ENCODE measurements at places on chromosomes 2 and 18.
A peak's percentile ranks its signal among the peaks of the same experiment; 100 is the strongest.

DNA sequence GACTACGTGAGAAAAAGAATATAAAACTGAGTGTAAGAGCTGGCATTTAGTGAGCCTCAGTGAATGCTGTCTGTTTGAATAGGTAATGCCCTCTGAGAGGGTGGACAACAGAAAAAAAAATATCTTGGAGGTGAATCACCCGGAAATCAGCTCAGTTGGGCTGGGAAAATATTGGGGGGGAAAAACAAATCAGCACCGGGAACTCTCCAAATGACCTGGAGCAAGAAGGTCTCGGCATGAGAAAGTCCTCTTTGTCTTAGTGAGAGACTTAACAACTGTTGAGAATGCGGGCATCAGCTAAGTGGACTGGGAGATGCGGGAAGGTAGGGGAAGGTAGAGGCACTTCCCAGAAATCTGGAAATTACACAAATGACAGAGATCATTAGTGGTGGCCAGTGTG is 109.4 kb upstream of the POU3F3 start:
- peaks cover 16% of the 10 kb centered on the region for H3K27me3 ChIP-seq
- H3K4me1 ChIP-seq: no peaks in the 10 kb centered on the region
- no peaks in the 10 kb centered on the region for H3K36me3 ChIP-seq
- H3K27ac ChIP-seq: no peak overlapping the region

DNA sequence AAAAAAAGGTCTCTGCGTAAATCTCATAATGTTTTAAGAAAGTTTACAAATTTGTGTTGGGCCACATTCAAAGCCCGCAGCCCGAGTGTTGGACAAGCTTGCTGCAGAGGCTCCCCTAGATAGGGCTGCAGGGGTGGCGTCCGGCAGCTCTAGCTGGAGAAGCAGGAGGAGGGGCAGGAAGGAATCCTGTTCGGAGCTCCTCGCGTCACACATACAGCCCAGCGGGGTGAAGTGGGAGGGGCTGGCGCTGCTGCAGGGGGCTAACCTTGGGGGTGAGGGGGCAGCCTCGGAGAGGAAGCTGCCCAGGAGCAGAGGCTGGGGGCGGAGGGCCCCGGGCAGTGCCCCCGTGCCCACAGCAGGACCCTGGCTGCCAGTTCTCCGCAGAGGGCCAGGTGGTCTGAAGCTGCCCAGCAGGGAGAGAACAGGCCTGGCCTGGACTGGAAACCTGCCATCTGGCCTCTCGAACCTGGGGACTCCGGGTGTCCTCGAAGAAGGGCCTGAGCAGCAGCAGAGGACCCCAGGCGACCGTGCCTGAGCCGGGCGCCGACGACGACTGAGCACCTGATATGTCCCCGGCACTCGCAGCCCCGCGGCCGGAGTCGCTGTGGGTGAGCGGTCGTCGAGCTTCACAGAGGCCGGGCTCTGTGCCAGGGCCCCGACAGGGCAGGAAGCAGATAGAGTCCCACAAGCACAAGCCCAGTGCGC is 2.6 kb upstream of the GPR35 start:
- H3K36me3 ChIP-seq: peaks cover 3% of the 10 kb centered on the region
- no peaks in the 10 kb centered on the region for H3K4me1 ChIP-seq
- no peaks in the 10 kb centered on the region for H3K27me3 ChIP-seq
- H3K27ac ChIP-seq: no peak overlapping the region
- DNase-seq: peak; percentile 18
- H3K4me3 ChIP-seq: no peak overlapping the region

DNA sequence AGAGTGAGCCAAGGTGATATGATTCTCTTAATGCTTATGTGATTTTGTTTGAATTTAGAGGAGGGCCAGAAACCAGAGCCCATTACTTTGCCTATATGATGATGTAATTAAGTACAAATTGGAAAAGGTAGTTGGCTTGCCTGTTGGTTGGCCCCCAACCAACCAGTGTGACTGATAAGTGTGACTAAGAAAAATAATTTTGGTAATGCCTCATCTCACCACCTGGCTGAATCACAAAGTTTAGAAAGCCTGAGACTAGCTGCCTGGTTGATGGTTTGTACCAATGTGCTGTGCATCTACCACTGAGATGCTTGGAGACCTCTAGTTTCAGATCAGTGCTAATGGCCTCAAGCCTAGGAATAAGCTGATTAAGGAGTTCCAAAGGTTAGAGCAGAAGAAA is 338.7 kb downstream of the CDH2 start:
- H3K4me1 ChIP-seq: no peaks in the 10 kb centered on the region
- H3K36me3 ChIP-seq: no peaks in the 10 kb centered on the region
- no peak overlapping the region for H3K27ac ChIP-seq
- DNase-seq: no peak
- no peak overlapping the region for H3K4me3 ChIP-seq

GRCh38 chr18:58375051-58375450 is 253.8 kb downstream of the ALPK2 start:
- no peak overlapping the region for H3K4me3 ChIP-seq
- peaks cover 14% of the 10 kb centered on the region for H3K4me1 ChIP-seq
- no peak for DNase-seq
- H3K36me3 ChIP-seq: peaks cover 79% of the 10 kb centered on the region
- no peaks in the 10 kb centered on the region for H3K27me3 ChIP-seq

DNA sequence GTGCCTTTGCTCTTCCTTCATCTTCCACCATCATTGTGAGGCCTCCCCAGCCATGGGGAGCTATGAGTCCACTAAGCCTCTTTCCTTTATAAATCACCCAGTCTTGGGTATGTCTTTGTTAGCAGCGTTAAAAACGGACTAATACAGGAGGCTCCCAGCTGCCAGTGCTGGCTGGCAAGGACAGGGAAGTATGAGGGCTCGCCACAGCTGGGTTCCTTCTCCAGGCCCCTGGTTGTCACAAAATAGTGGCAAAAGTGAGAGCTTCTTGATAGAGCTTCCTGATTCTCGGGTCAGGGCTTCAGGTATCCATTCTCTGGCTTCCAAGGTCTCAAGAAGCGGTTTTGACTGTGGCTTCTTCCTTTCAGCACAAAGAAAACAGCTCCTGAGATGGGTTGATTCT is 85.0 kb downstream of the ZNF516 start:
- H3K4me3 ChIP-seq: no peak overlapping the region
- H3K27ac ChIP-seq: no peak overlapping the region
- peaks cover 44% of the 10 kb centered on the region for H3K4me1 ChIP-seq
- H3K36me3 ChIP-seq: no peaks in the 10 kb centered on the region
- no peak for DNase-seq
- H3K27me3 ChIP-seq: no peaks in the 10 kb centered on the region

- H3K27ac ChIP-seq: no peak overlapping the region
- peaks cover 19% of the 10 kb centered on the region for H3K36me3 ChIP-seq
- H3K4me1 ChIP-seq: no peaks in the 10 kb centered on the region
Observed at GRCh38 chr2:241187101-241187917, 1.2 kb upstream of the ANO7 start.

DNA sequence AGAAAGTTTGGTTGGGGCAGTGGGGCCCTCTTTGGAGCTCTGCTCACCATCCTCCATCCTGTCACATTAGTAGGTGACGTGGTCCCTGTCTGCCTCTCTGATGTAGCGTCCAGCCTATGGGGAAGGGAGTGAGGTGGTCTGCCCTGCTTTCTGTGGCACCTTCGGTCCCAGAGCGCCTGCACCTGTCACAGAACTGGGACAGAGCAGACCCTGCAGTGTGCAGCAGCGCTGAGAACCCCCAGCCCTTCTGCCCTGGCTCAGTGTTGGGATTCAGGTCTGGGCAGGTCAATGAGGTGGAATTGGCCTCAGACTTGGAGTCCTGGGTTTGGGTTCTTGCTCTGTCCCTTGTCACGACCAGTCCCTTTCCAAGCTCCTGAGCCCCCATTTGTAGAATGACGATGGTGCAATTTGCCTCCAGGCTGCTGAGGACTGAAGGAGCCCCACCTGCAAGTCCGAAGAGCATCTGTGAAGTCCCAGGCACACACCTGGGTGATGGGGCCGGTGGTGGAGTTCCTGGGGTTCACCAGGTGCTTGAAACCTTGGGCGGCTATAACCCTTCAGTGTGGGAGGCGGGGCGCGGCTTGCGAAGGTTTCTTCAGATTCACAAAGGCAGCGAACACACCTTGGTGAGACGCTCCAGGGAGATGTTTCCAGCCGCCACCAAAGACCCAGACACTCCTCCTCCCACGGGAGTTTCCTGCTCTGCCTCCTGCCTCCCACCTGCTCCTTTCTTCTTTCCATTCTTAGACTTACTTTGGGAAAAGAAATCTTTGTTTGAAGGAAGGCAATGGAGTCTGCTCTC is 265.4 kb upstream of the HDAC4 start:
- no peak for DNase-seq
- H3K4me3 ChIP-seq: no peak overlapping the region
- no peak overlapping the region for H3K27ac ChIP-seq
- H3K27me3 ChIP-seq: peaks cover 64% of the 10 kb centered on the region

DNA sequence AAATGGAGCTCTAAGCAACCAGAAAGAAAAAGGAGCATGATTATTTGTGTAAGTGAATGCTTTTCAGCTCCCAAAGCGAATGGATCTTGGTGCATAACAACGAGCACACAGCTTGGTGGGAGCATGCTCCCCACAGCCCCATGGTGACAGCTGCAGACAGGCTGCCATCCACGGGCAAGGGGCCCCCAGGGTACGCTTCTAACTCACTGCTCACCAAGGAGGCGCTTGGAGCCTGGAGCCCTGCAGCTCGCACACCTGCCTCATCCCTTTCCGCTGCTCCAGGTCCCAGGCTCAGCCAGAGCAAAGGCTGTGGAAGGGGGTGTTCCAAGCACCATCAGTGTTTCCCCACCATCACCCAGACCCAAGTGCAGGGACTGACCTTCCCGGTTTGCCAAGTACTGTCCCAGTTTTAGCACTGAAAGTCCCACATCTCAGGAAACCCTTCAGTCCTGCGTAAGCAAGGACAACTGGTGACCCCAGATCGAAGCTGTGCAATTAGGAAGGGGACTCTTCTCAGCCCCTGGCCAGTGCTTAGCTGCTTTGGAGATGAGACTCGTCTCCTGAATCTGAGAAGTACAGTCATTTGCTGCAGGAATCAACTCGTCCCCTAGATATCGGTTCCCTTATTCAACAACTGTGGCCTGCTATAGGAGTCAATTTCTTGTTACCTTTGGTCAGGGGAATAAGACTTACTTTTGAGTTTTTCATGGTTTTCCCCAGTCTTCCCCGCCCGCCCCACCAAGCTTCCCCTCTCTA is 50.0 kb upstream of the ATG16L1 start:
- H3K4me1 ChIP-seq: peaks cover 10% of the 10 kb centered on the region
- H3K27me3 ChIP-seq: no peaks in the 10 kb centered on the region
- DNase-seq: no peak
- no peak overlapping the region for H3K27ac ChIP-seq
- no peak overlapping the region for H3K4me3 ChIP-seq

- no peak overlapping the region for H3K27ac ChIP-seq
- H3K36me3 ChIP-seq: no peaks in the 10 kb centered on the region
- no peaks in the 10 kb centered on the region for H3K27me3 ChIP-seq
Observed at GRCh38 chr18:3791238-3791637, 341.3 kb downstream of the TGIF1 start.

DNA sequence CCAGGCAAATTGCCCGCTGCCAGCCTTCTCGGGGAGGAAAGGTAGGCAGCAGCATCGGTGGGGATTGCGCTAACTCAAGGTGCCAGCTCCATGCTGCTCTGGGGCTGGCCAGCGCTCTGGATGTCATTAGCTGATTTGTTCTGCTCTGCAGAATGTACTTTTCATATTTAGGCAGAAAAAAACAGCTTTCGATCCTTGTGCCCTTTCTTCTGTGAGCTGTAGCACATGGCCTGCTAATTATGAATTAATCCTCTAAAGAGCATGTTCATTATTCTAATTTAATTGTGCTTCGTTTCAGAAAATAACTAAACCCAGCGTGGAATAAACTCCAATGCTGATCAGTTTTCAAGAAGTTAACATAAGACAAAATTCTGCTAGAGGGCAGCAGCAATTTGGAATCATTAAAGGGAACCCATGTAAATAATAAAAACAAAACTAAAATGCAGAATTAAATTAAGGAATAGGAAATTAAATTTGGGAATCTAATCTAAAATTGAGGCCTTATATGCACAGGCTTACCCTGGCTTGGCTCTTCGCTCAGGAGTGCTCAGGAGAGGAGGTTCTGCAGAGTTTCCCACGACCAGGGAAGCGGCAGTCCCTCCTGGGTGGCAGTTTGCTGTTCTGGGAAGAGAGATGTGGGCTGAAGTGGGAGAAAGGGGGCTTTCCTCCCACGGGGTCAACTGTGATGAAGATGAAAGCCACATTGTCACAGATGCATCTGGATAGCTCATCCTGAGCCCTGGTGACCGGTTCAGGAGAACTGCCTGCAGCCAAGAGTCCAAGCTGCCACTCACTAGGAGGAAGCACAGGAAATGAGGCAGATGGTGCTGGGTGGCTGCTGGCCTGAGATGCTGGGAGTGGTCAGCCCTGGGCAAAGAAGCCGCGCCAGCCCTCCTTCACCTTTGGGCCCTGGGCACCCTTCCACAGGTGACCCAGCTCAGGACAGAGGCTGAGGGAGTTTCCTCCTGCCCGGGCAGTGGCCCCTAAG is 93.2 kb upstream of the PKDCC start:
- no peak overlapping the region for H3K4me3 ChIP-seq
- peaks cover 16% of the 10 kb centered on the region for H3K4me1 ChIP-seq
- DNase-seq: no peak

- H3K4me1 ChIP-seq: peaks cover 21% of the 10 kb centered on the region
- H3K27ac ChIP-seq: peak overlapping the region; percentile 69
- DNase-seq: no peak
- H3K27me3 ChIP-seq: no peaks in the 10 kb centered on the region
- no peak overlapping the region for H3K4me3 ChIP-seq
- H3K36me3 ChIP-seq: no peaks in the 10 kb centered on the region
Observed at GRCh38 chr2:64998658-64999061, 9.5 kb downstream of the SLC1A4 start.

GRCh38 chr2:217371781-217372213 is 511.9 kb upstream of the TNP1 start:
- H3K36me3 ChIP-seq: no peaks in the 10 kb centered on the region
- no peak overlapping the region for H3K4me3 ChIP-seq
- no peaks in the 10 kb centered on the region for H3K27me3 ChIP-seq

All from left ventricle myocardium inferior (tissue), 1 donor.